ENCODE measurements at places on chromosomes 2 and 18.

DNA sequence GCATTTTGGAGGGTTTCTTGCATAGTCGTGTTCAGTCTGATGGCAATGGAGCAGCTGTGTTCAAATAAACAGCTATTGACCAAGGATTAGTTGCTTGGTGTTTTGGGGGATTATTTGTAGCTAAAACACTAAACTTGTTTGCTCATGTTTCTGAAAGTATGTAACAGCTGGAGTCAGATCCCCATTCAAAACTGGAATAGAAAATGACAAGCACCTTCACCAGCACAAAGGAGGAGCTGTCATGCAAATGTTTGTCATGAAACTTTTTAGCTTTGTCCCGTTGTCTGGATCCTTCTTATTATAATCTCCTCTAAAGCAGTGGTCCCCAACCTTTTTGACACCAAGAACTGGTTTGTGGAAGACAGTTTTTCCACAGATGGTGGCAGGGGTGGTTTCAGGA, 96.9 kb upstream of the ZNF236 start:
- no peak for DNase-seq

DNA sequence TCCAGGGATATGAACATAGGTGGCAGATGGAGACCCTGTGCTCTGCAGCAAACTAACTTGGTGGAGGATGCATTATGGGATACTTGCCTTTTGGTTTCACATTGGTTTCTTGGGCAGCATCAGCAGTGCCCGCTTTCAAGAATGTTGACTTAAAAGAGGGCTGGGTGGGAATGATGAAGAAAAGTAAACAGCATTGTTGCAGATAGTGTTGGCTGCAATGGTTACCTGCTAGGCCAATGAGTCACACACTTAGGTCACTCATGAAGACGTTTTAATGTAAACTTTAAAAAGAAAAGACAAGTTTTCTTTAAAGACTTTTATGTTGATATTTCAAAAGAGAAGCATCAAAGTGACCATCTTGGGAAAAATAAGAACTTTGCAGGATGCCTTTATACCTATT, 26.1 kb upstream of the FAM237A start:
- no peak for DNase-seq

DNA sequence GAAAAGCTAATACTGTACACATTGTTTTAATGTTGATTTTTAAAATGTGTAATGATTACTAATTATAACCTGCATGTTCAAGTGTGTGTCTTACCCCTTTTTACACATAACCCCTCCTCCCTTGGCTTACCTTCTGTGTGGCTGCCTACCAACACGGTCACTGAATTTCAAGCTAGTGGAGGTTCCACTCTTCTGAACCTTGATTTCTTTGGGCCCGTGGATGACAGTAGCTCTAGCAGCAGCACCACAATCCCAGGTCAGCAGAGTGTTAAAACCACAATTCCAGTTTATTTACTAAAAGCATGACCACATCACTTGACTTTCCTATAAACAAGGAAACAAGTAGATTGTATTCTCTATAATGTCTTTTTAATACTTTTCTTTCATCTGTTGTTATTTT, 56.9 kb downstream of the AFTPH start:
- DNase-seq = no peak

DNA sequence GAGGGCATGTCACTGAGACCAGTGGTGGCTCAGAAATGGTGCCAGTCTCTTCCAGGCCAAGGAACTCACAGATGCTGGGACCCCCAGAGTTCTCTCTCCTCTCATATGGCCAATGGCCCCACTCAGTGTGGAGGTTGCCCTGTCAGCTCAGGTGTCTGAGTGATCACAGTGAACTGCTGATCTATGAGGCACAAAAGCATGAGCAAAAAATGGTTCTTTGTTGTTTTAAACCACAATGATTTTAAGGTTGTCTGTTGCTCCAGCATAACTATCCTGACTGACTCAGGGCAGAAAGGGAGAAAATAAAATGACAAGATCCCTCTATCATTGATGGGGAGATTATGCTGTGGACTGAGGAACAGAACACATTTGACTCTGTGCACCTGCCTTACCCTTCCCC, 57.8 kb downstream of the FBLN7 start:
- DNase-seq = no peak

DNA sequence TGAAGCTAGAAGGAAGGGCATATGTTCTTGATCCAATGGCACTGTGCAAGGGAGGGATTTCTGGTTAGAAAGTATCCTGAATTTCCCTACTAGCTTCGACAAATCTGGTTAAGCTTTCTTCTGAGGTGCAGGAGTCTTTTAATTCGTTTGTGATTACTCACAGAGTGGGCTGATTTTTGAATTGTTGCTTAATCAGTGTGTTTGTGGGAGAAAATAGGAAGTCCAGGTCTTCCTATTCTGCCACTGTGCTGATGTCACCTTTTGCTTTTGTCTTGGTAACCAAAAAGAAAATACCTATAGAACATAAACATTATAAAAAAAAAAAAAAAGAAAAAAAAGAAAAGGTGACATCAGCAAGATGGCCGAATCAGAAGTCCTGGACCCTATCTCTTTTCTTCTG, 1008.6 kb downstream of the TSN start:
- DNase-seq = peak; percentile 26
